ENCODE measurements at places on chromosomes 11 and 22.

GRCh38 chr11:104967534-104968354, 630 bp downstream of the CASP4 start:
- no peak for DNase-seq

DNA sequence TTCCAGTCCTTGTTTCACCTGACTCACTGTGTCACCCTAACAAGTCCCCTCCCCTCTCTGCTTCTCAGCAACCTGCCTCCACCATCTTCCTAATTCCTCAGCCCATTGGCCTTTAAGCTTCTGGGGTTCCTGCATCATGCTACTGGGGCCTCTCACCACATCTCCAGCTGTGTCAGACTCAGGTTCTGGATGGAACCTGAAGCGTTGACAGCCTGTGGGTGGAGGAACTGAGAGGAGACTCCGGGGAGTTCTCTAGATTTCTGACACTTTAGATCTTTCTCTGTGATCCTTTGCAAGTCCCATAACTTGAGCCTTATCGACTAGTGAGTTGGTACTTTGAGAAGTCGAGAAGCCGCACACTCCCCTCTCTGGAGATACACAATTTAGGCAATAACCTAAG, 11.6 kb upstream of the SLC5A1 start:
- DNase-seq, result no peak

GRCh38 chr22:29224859-29225410, 19.2 kb downstream of the EMID1 start:
- DNase-seq, result no peak

DNA sequence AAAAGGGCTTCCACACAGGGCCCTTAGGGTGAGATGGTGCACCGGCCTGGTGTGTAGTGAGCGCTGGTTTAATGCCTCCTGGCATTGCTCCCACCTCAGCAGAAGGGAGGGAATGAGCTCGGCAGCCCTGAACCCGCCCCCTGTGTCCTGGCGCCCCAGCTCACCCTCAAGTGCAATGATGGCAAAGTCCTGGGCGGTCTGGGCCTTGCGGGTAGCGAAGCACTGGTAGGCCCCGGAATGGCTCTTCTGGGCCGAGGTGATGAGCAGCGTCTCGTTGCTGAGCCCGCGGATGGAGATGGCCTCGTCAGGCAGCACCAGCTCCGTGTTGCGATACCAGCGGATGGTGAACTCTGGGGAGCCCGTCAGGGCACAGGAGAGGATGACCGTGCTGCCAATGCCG, 193.3 kb downstream of the CEP164 start:
- DNase-seq, result no peak

GRCh38 chr11:126740846-126741245, 259.7 kb downstream of the KIRREL3 start:
- DNase-seq, result no peak

DNA sequence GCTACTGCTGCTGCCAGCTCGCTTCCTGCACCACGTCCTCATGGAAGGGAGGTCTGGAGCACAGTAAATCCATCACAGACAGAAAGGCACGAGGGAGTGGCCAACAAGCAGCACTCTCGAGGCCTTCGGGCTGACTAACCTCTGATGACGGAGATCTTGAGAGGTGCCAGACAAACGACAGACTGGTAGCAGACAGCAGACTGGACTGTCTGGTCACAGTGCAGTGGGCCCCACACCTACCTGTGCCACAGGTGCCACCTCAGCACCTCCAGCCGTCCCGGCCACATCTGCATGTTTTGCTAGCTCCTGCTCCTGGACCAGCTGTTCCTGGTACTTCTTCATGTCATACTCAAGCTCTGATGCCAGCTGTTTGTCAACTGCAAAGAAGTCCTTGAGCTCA, 64.1 kb downstream of the NCAPD3 start:
- no peak for DNase-seq

DNA sequence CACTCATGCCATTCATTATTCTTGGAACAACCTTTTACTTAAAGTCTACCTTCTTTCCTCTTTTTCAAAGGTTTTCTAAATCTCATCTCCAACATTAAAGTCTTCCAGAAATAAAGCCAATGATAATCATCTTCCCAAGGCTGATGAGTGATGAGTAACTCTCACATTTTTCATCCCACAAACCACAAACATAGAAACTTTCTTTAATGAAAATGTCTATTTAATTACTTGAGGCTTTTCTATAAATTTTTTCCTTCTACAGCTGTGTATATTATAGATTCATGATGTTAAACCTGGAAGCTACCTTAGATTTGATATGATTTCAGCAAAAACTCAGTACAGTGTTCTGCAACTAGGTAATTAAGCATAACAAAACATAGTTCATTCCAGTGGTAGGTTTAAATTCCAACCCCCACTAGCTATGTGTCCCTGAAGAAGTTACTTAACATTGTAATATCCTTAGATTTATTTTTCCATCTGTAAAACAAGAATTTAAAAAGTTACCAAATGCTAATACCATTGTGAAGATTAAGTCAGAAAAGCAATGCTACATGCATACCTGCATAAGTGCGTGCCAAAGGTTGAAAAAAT, 845.4 kb downstream of the KCNA4 start:
- no peak for DNase-seq

DNA sequence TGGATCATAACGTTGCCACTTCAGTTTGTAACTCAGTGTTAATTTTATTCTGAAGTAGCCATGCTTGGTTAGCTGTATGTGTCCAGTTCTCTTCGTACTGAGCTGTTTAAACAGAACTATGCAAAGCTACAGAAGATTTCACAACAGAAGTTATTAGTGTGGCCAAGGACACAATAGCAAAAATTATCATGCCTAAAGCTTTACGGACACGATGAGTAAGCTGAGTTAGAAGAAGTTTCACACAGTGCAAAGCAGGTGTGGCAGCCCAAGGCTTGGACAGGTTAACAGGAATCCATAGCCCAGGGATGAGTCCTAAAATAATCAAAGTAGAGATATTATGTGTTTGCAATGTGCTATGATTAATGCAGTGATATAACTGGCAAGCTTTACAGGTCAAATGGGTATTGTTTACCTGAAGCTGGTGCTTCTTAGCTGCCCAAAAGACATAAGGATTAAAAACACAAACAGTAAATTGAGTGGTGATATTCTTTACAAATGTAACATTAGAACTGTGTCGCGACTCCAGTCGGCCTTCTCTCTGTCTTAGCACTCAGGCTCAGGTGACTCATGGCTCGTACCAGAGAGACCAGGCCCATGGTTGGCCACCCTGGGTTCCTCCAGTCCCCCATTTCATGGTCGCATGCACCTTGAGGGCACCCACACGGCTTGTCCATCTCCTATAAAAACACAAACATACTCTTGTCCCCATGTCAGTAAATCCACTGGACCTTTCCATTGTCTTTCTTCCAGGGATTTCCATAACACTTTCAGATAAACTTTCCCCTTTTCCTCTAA, 35.5 kb upstream of the NCAM1 start:
- DNase-seq, result no peak

GRCh38 chr11:117084992-117085391, 13.2 kb downstream of the SIK3 start:
- DNase-seq, result no peak

DNA sequence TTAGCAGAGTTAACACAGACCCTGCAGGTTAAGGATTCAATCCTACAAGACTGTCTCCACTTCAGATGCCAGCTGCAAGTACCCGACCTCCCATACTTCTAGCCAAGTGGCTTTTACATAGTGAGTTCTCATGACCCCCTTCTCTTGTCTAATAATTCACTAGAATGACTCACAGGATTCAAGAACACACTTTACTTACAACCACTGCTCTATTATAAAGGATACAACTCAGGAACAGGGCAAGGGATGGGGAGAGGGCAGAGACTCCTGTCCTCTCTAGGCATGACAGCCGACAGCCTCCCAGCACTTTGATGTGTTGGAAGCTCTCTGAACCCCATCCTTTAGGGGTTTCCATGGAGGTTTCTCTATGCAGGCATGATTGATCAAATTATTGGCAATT, 60.0 kb downstream of the MYO18B start:
- no peak for DNase-seq

DNA sequence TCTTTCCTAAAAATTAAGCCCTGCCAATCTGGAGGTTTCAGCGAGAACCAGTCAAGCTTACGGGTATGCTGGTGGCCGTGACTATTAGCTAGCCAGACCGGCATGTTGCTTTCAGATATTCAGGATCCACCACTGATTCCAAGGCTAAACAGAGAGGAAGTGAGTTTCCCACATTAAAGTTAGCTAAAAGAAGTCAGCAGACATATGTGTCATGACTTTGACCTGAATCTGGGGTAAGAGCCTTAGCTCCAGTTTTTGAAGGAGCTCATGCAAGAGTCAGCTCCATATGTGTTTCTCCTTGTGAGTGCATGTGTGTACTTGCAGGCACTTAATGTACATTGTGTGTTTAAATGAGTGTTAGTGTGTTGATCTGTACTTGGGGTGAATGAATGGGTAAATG, 1.4 kb downstream of the ZFPL1 start:
- DNase-seq, result no peak

- no peak for DNase-seq
These were observed 36.0 kb upstream of the GNB1L start for GRCh38 chr22:19890502-19891316.

- no peak for DNase-seq
These were observed 4.7 kb upstream of the TRIM29 start for GRCh38 chr11:120142441-120143100.

GRCh38 chr11:76415073-76415472, 29.7 kb upstream of the EMSY start:
- no peak for DNase-seq
